ENCODE measurements at places on chromosomes 6 and 20.

DNA sequence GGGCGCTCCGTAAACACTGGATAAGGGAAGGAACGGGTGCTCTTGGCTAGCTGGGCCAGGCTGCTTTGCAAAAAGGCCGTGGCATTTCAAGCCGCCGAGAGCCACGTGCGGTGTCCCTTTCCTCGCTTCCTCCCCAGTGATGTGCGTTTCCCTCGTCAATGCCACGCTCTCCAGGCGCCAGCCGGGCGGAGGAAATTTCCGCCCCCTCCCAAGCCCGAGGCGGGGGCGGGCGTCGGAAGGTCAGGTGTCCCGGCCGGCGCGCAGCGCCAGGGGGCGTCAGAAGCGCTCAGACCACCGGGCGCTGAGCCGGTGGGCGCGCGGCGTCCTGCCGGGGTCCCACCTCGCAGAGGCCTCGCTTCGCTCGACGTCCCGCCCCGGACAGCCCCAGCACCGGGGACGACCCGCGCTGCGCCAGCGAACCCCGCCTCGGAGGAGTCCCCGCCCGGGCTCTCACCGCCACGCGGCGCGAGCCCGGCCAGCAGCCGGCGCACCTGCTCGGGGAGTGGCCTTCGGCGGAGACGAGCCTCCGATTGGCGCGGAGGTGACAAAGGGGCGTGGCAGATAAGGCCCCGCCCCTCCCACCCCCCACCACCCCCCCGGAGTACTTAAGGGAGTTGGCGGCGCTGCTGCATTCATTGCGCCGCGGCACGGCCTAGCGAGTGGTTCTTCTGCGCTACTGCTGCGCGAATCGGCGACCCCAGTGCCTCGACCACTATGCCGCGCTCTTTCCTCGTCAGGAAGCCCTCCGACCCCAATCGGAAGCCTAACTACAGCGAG lies at the start of gene SNAI1:
TSS of gene SNAI1 (plus strand) at position 635 of the 777 bp plus-strand sequence. CDS start at position 715, 80 bp downstream.
- DNase-seq: peak; percentile 76

DNA sequence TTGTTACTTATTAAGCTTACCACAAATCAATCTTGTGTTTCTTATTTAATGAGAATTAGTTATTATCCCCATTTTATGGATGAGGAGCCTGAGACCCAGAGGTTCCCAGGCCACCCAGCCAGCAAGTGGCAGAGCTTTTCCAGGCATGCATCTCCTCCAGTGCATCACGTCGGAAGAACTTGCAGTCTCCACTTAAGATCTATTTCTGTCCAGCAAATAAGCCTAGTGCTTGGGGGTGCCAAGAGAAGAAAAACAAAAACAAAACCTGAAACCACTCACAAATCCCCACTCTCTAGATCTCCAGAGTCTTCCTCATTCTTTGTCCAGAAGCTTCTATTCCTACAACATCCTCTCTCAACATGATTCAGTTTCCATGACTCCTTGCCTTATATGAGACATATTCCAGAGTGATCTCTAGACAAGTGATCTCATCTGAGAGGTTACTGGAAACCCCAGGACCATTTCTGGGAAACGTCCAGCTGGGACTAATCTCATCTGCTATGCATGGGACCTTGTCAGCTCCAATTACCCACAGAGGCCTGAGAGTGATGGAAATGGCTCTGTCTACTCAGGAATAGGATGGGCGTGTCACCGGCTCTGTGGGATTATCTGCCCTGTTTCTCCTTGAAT lies 4.1 kb downstream of the GUCA1B start:
- DNase-seq: no peak

DNA sequence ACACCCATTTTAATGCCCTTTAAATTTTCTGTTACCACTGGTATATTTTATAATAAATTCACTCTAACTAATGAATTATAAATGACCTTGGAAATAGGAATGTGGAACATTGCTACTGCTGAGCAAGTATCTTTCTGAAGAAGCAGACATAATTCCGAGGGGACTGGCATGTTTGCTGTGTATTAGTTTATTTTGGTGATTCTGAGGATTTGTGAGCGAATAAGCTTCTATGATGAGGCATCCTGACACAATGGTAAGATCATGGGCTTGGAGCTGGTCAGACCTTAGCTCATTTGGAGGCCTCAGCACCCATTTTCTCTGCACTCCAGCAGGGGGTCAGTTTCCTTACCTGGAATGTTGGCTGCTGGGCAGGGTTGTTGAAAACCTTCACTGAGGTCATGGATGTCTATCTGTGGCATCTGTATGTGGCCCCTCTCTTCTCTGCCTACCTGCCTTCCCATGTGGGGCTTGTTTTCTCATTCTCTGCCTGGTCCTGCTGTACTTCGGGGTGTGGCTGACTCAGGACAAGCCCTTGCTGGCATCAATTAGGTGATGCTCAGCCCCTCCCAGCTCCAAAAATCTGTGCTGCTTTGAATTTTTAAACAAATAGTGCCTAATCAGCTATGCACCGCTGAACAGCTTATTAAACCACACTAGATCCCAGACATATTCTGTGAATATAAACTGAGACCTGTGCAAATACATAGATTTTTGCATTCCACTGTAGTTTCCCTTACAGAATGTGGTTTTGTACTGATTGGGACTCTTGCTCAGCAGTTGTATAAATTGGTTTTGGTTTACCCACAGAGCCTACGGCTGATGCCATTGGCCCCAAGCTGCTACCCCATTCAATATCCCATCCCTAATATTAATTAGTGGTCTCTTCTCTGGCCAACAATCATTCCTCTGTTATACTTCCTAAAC lies 10.7 kb downstream of the ARID1B start:
- DNase-seq: no peak

GRCh38 chr6:154926366-154926765 lies 68.7 kb upstream of the TIAM2 start:
- DNase-seq: no peak

DNA sequence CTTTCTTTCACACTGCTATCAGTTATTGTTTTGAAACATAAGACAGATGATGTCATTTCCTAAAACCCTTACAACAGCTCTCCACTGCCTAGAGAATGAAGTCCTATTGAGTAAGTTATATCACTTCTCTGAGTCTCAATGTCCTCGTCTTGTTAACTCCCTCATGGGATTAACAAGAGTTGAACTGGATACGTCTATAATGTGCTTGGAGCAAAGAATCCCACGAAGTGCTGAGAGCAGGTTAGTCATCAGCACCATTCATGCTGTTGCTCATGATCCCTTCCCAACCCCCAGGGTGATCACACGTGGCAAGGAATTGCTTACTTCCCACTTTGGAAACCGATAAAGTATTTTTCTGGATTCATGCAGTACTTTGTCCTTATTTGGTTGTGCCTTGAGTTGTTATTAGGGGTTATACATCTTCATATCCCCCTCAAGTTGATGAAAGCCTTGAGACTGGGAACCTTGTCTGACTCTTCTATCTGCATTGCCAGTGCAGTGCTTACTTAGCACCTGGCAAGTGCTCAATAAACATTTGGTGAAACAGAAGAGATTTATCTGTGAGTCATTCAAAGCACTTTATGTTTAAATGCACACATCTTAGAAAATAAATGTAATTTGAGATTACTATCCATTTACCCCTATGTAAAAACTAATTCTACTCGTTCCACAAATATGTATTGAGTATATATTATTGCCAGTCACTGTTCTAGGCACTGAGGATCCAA lies 487.5 kb downstream of the EPM2A start:
- DNase-seq: no peak
